ENCODE measurements at places on chromosomes 3 and 15. TPM values are rescaled to one million over a fixed set of nuclear protein-coding genes. Genes with fewer than 3 reads are reported as not detected.

WDR93 gene
- total RNA-seq = not detected

NR1I2 gene
- not detected for total RNA-seq

ETV5 gene
- 0.50 TPM for total RNA-seq

LRTM1 gene
- total RNA-seq = not detected

CISH gene
- 308 TPM for total RNA-seq

MAGI1 gene
- not detected for total RNA-seq

ISLR gene
- not detected for total RNA-seq

IL16 gene
- 239 TPM for total RNA-seq

EFHB gene
- total RNA-seq = 1.1 TPM

A4GNT gene
- not detected for total RNA-seq

UBAP1L gene
- 5.3 TPM for total RNA-seq

Data from activated CD4-positive, alpha-beta T cell treated with anti-CD3 and anti-CD28 coated beads, Interleukin-2, amount 10 ng/mL, durations not matched to agents 7 days and 5 days (primary cell).